ENCODE measurements at places on chromosomes 6 and 20.
A peak's percentile ranks its signal among the peaks of the same experiment; 100 is the strongest.

GRCh38 chr6:111150577-111150976 lies 63.3 kb downstream of the SLC16A10 start:
- no peak for DNase-seq

GRCh38 chr6:3041606-3042005 lies 26.7 kb upstream of the RIPK1 start:
- no peak for DNase-seq

DNA sequence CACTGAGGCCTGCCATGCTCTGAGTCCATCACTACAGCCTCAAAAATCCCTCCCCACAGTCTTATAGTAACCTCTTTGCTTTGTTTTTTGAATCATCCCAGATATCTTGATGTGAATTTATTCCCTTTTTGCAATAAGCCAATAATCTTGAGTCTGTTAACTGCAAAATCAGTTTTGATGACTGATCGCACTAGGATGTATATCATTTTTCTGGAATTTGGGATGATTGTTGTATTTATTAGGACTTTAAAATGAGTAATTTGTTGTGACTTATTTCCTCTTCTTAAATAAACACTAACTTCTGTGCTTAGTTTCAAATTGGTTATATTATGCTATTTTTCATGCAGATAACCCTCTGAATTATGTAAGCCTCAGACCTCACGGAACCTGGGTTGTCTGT lies 5.6 kb downstream of the CST4 start:
- DNase-seq, result no peak

- DNase-seq, result no peak
Measured at GRCh38 chr20:2745936-2746635, 53.5 kb downstream of the EBF4 start.

DNA sequence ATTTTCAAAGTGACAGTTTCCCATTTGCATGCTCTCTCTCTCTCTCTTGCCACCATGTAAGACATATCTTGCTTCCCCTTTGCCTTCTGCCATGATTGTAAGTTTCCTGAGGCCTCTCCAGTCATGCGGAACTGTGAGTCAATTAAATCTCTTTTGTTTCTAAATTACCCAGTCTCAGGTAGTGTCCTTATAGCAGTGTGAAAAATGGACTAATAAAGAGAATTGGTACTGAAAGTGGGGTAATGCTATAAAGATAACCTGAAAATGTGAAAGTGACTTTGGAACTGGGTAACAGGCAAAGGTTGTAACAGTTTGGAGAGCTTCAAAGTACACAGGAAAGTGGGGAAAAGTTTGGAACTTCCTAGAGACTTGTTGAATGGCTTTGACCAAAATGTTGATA lies 389.8 kb downstream of the GRIK2 start:
- no peak for DNase-seq

DNA sequence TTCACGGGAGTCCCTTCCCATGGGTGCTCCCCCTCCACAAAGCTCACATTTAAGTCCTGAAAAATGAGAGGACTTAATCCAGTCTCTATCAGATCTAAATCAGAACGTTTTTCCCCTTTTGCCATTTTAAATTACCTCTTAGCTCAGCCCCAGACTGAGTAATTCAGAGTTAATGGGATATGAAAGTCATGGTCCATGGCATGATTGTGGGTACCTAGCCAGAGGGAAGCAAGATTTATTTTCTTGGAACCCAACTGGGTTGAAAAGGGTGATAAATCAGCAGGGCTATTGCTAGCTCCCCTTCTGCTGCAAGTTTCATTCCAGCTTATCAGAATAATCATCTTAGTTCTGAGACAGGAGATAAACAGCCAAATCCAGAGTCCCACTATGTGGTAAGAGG lies 320.2 kb upstream of the CHD6 start:
- no peak for DNase-seq

- no peak for DNase-seq
Measured at GRCh38 chr6:154705471-154706113, 27.6 kb upstream of the SCAF8 start.

DNA sequence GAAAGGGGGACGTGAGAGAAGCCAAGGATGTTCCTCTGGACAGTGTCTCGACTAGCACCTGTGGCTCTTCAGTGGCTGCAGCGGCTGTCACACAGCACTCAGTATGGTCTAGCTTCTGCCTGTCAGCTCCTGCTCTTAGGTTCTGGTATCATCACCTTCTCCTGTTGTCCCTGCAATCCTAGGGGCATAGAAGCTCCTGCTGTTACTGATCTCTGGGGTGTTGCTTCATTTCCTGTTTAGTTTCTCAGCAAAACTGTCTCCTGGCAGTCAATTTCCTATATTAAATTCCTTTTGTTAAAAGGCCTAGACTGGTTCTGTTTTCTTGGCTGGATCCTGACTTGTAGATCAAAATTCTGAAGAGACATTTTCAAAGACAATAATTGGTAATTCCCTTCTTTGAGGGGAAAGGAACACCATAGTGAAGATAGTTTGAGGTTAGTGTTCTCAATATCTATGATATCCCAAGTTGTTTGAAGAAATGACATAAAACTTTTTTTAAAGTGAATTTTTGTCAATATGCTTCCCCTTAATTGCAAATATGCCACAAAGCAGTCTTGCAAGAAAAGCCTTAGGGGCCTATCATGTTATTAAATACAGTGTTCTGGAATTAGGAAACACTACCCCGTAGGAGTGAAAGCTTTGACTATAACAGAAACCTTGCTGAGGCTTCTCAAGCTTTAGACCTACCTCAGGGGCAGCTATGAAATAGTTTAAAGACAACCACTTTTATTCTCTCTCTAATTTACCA lies 148.5 kb downstream of the KIF6 start:
- no peak for DNase-seq

DNA sequence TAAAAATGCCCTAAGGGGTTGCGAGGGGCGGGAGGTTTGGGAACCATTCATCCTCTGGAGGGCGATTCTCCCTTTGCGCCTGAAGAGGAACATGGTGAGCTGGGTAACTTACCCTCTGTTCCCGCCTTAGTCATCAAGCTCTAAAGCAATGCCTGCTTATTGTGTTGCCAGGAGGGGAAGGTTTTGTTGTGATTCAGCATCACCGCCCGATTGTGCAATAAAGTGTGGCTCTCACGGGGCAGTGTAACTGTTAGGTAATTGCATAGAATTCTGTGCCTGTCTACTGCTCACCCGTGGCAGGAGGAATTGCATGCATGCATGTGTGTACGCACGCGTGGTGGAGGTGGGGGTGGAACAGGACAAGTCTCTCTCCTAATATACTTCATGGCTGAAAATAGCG lies 95.5 kb upstream of the AGPAT4 start:
- no peak for DNase-seq

DNA sequence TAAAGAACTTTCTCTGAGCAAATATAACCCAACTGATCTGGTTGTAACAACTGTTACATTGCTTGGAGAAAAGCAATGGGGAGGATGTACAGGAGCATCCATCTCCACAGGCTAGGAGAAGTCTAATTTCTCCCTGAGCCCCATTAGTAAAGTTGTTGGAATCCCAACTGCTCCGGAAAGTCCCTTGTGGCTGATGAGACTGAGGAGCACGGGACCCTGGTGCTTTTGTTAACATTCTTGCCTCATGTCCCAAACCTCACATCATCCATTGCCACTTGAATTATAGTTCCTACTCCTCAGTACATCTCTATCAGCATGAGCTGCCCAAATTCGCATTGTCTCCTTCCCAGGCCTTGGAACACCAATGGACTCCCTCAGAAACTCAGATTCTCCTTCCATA lies 260.6 kb upstream of the BMP2 start:
- no peak for DNase-seq

DNA sequence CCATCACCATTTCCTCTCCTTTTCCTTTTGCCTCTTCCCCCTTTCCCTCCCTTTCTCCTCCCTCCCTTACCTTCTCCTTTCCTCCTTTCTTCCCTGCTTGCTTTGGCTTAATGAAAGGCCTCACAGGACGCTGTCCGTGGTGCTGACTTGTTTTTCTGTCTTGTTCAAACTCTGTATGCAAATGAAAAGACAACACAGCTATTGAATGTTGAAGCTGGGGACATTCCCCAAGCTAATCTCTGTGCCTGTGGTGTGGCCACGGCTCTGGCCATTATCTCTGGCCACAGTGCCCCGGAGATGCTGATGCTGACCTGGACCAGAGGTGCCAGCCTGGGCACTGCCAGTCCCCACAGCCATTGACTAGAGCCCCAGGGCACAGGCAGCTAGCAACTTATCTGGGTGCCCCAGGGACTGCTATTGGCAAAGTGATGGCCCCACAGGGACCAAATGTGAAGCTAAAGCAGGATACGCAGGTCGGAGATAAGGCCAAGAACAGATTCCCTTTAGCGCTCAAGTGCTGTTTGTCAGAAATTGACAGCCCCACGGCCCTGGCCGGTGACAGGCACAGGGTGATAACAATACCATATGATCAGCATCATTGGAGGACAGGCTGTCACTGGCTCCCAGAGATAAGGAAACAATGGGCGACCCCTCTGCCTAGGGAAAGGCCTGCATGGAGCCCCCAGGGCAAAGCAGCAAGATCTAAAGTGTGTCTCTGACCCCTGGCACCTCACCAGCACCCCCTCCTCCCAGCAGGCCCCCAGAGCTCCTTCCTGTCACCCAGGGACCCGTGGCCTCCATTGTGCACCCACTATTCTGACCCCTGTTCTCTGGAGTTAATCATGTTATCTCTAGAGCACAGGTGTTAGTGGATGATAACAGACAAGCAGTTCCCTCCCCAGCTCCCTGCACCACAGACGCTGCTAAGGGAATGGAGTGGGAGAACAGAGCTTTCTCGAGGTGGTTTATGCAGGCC lies 31.6 kb upstream of the SLC32A1 start:
- DNase-seq, result peak; percentile 72

DNA sequence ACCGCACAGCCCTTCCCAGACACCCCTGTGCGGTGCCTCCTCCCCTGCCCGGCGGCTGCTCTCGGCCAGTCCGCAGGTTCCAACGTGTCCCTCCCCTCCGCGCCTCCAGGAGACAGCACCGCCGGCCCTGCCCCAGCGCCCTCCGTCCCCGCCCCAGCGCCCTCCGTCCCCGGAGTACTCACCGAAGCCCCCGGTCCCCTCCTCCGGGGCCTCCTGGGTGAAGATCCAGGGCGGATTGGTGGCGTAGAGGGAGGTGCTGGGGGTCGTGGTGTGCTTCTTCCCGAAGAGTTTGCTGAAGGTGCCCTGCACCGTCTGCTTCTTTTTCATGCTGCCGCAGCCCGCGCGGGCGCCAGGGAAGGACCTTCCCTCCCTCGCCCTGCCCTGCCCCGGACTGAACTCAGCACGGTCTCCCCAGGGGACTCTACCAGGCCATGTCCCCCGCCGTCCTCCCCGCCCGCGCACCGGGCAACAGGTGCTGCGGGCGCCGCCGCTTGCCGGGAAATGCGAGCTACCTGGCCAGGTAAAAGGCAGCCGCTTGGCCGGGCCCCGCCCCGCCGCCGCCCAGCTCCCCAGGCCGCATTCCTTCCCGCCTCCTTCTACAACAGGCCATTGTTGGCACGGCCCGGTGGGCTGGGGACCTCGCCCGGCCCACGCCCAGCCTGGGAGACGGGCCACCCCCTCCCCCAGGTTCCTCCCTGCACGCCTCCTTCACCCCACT lies at the start of gene C6orf132:
Gene C6orf132, minus strand, starts transcription at position 503 of the 718 bp plus-strand sequence. Its CDS starts 176 bp downstream, at position 327.
- DNase-seq, result no peak

- peak; percentile 67 for DNase-seq
Measured at GRCh38 chr6:105909106-105909505, 177.0 kb upstream of the PRDM1 start.

- no peak for DNase-seq
Measured at GRCh38 chr6:112477125-112477524, 130.0 kb downstream of the RFPL4B start.

DNA sequence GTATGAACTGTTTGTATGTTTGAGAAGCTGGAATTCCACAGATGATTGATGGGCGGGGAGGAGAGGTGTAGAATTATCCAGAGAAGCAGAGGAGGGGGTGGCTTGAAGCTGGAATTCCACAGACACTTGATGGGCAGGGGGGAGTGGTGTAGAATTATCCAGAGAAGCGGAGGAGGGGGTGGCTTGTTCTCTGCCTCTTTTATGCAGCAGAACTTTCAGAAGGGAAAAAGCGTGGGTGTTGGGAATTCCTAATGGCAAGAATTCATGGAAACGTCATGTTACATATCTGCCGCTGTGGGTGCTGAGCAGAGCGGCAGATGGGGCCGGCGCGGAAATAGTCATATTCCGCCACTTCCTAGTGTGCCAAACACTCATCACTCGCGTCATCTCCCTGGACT lies 167.9 kb upstream of the KCNG1 start:
- no peak for DNase-seq

- no peak for DNase-seq
Measured at GRCh38 chr6:81088145-81088544, 664.3 kb downstream of the TENT5A start.

DNA sequence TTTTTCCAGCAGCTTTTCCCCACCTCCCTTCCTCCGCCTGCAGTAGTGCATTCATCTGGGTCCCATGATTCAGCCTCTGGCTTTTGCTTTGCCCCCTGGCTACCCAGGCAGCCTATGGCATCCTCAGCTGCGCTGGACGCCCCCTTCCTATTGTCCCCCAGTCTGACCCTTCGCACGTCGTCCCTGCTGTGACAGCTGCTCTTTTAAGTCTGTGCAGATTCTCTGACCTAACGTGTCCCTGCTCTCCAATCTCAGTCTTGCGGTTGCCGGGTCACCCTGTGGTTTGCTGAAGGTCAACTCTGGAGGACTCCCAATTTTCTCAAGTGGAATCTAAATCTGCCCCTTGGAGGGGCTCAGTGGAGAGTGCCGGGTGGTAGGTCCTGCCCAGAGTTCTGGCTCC lies 294.3 kb downstream of the CDC5L start:
- no peak for DNase-seq

DNA sequence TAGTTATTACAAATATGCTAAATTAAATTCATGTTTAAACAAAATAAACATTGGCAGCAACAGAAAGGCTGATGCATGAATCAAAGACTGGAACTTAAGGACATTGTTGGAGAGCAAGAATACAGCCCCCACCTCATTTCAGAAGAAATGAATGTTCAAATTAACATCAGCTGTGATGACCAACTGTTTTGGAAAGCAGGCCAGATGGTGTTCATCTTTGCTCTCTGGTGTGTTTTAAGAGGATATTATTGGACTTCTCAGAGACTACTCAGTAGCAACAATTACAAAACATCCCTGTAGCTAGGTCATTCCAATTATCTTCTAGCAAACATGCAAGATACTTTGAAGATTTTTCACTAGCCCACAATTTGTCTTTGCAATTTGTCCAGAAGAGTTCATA lies 118.6 kb upstream of the DOK5 start:
- DNase-seq, result no peak

DNA sequence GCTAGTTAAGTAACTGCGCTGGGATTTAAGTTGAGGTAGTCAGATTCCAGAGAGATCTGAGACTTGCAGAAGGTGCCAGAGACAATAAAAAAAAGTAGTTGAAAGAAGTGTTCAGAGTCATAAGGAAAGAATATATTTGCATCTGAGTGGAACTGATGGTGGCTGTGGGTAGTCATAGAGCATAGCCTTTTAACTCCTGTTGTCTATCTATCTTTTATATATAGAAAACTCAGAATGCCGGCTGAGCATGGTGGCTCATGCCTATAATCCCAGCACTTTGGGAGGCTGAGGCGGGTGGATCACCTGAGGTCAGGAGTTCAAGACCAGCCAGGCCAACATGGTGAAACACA lies 62.0 kb downstream of the CARMIL1 start:
- no peak for DNase-seq

DNA sequence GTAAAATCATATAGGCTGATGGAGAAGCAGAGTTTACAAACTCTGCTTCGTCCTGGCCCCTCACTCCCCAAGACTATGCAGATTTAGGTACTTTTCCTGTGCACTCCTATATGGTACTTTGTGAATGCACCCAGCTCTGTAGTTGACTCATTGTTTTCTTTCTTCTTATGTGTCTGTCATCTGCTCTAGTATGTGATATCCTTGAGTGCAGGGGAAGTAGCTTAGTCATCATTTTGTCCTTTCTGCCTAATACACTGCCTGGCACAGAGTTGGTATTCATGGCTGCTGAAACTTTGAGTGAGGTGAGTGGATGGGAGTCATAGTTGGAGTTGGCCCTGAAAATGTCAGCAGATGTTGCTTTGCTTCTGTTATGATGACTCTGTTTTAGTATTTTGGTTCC lies 222.6 kb downstream of the RNF144B start:
- no peak for DNase-seq

All from Ammon's horn (tissue), 1 donor.